HFFc6 (cell line): ENCODE measurements at places on chromosomes 3 and 15. TPM values are rescaled to one million over a fixed set of nuclear protein-coding genes. Genes with fewer than 3 reads are reported as not detected.

DNA sequence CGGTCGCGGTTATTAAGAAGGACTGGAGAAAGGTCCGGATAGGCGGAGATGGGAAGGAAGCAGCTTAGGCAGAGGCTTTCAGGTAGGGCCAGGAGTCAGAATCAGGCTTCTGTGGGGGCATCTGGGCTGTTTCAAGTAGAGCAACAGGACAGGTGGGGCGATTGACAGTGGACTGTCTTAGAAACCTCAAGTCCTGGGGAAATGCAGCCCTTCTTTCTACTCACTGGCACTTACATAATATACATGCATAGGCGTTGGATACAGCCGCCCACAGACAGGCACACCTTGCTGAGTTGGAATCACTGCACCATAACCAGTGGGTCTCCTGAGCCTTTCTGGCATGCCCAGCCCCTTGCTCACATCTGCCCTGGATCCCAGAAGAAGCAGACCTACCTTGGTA is 730 bp downstream of the MYD88 start:
- H3K4me1 ChIP-seq, result peaks cover 42% of the 10 kb centered on the region
- peak overlapping the region; percentile 97 for H3K4me3 ChIP-seq
- peaks cover 12% of the 10 kb centered on the region for H3K36me3 ChIP-seq

The SMAD6 gene
- total RNA-seq, result 10.4 to 18.1 TPM (median 11.8 TPM) in 3 replicates

DNA sequence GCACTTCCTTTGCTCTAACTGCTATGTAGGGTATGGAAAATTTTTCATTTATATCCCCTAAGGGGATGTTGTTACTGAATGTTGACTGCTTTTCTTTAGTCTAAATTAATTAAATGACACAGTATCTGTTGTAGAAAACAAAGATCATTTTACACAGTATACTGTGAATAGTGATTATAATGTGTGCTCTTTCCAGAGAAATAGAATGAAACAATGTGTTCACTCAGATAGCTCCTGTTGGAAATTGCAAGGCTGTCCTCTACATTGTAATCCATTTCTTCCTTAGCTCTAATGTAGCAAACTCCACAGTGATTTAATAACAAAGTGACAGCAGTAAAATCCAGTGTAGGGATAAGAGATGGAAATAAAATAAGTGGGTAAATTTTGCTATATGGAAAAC is 159.0 kb upstream of the VEPH1 start:
- H3K4me1 ChIP-seq, result no peaks in the 10 kb centered on the region
- no peaks in the 10 kb centered on the region for H3K36me3 ChIP-seq
- no peak for DNase-seq
- H3K27ac ChIP-seq, result no peak overlapping the region
- H3K4me3 ChIP-seq, result no peak overlapping the region

GRCh38 chr15:55247311-55247710 is 42.3 kb downstream of the RAB27A start:
- peaks cover 17% of the 10 kb centered on the region for H3K4me1 ChIP-seq
- no peak overlapping the region for H3K4me3 ChIP-seq
- H3K36me3 ChIP-seq, result no peaks in the 10 kb centered on the region
- H3K27ac ChIP-seq, result no peak overlapping the region
- no peak for DNase-seq
- no peaks in the 10 kb centered on the region for H3K27me3 ChIP-seq

- no peak overlapping the region for H3K27ac ChIP-seq
- no peak overlapping the region for H3K4me3 ChIP-seq
- DNase-seq, result peak; percentile 48
- peaks cover 18% of the 10 kb centered on the region for H3K4me1 ChIP-seq
- no peaks in the 10 kb centered on the region for H3K36me3 ChIP-seq
- no peaks in the 10 kb centered on the region for H3K27me3 ChIP-seq
Measured at GRCh38 chr3:79032686-79033318, 735.0 kb downstream of the ROBO1 start.

DNA sequence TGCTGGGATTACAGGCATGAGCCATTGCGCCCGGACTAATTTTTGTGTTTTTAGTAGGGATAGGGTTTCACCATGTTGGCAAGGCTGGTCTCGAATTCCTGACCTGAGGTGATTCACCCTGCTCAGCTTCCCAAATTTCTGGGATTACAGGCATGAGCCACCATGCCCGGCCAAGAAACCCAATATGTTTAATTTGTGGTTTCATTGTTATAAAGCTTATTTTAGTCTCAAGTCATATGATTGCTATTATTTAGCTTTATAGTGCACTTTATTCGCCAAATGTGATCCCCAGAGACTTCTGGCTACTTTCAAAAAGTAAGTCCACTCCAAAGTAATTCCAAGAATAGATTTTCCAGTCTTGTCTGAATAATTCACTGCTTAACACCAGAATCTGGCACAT is 19.3 kb upstream of the SLC4A7 start:
- H3K4me1 ChIP-seq, result peaks cover 54% of the 10 kb centered on the region
- DNase-seq, result peak; percentile 61
- peak overlapping the region; percentile 59 for H3K27ac ChIP-seq
- H3K4me3 ChIP-seq, result no peak overlapping the region; the same call in 1 of the 2 replicates
